Stimulated activated CD4-positive, alpha-beta T cell treated with anti-CD3 and anti-CD28 coated beads, Interleukin-1b, Interleukin-23, amount 100 ng/mL, for 1 hour (primary cell): ENCODE measurements at places on chromosomes 4 and X.

DNA sequence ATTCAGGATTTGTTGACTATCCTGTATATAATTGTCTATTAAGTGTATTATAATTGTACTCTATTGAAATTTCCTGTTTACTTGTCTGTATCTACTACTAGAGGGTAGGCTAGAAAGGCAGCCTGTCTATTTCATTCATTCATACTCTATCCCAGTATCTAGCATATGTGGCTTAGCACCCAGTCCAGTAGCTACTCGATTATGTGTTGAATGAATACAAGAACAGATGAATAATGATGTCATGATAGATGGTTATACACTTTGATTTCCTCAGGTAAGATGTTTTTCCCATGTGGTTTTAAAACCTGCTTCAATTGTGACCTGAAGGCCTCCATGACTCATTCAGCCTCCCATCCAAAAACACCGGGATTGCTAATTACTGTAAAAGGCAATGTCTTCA is 68.0 kb downstream of the IL21 start:
- DNase-seq: no peak

DNA sequence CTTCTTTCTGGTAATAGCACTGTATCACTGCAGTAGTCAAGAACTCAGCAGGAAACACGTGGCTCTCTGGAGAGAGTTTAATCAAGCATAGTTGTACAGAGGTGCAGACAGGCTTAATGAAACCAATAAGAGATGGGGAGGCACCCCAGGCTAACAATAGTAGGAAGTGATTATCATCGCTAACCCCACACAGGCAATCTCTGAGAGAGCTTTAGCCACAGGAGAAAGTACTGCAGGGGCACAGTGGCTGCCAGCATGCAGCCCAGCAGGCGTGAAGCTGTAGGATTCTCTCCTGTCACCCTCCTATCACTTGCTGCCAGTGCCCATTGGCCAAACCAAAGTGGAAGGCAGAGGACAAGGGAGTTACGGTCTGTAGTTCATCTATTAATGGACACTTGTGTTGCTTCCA is 450.0 kb upstream of the RASGEF1B start:
- no peak for DNase-seq

DNA sequence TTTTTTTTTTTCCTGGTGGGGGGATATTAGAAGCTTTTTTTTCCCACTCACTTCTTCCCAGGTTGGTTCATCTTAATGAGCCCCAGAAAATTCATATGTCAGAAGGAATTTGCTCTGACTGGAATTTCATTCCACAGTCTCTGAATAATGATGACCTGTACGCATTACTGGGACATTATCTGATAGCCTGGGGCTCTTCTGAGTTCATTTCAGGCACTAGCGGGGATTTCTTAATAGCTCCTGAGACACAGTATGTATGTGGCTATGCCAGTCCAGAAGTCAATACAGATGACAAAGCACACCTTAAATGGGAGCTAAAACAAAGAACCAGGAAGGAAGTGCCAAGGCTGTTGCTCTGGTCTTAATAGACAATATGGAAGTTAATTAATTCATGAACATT is 295.2 kb upstream of the IGFBP7 start:
- no peak for DNase-seq

- DNase-seq: no peak
Observed at GRCh38 chr4:42716996-42717395, 60.1 kb upstream of the ATP8A1 start.

DNA sequence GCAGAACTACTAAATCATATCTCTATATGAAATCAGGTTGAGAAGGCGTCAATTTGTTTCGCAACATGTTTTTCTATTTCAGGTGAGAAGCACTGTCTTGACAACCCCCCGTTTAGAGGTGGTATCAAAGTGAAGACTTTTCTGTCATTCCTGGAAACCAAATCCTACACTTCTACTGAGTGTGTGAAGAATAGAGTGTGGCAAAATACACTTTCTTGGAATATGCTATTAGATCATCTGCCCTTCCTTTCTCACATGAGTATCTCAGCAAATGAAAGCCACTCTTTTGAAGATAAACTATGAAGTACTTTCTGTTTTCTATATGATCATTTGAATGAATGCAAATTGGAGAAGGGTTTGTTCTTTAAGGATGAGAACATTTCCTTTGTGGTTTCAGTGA is 174.0 kb upstream of the FMR1 start:
- no peak for DNase-seq

DNA sequence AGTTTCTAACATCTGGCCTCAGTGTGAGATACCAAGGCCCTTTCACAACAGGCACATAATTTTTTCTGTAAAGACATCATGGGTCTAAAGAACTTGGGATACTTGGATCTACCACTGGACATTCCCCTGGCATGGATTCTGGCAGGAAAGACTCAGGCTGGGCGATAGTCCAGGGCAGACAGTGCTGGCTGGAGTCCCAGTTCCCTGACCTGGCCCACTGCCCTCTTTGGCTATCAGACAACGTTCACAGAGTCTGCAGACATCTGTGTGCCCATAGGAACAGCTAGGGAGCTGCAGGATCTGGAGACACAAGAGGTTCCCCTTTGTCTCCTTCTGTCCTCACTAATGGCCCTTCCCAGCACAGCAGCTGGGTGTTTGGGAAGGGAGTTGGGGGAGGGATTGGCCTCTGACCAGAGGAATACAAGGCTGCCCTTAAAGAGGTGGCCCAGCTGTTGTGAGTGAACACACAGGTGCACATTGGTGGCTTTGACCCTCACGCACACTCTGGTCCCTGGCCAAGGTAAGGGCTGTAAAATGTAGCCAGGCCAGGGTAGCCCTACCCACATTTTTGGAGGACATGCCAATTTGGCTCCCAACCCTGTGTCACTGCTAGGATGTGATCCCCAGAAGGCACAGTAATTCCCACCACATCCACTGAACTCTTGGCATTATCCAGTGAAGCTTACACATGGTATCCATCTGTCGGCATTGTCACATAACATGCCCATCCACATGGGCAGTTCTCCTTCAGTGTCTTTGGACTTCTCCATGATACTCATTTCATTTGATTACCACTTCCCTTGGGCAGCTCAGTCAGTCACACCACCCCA is 72.3 kb downstream of the SOX3 start:
- no peak for DNase-seq

DNA sequence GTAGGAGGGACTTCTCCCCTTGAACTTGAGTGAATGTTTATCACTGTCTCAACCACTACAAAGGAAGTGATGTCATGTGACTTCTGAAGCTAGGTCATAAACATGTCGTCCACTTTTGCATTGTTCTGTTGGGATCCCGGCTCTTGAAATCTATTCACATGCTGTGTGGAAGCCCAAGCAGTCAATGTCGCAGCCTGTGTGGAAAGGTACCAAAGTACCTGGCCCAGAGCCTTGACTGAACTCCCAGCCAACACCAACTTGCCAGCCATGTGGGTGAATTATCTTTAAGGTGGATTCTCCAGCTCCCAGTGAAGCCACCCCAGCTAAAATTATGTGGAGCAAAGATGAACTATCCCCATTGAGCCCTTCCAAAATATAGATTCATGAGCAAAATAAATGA is 85.0 kb upstream of the USP38 start:
- DNase-seq: no peak

DNA sequence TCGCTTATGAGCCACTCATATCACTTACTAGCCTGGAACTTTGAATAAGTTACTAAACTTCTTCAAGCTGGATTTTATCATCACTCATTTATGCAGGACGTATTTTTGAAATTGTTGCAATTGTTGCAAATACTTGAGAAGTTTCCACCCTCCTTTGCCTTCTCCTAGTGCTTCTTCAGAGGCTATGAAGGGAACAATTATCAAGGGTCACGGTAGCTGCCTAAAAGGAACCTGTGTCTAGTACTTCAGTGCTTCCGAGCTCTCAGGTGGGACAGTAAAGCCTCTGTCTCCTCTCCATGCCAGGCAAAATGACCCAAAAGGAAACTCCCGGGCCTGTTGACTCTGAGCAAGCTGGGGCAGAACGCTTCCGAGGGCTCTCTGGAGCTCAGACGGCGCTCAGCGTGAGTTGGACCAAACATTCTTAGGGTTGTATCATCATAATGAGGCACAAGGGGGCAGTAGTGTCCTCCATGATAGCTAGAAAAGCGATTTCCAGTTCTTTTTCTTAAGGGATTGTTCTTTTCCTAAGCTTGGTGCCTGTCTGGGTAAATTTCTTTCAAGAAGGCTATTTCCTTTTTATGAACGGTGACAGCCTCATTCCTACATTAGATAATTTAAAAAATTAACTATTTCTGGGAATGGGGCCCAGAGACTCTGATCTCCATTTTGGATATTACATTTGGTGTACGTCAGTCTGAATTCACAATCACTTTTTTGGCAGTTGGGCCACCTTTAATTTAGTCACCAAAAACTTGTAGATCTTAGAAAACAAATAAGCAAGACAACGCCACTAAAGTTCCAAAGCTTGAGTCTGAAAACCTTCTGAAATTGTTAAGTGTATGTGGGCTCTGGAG is 73.1 kb downstream of the PACRGL start:
- DNase-seq: no peak

DNA sequence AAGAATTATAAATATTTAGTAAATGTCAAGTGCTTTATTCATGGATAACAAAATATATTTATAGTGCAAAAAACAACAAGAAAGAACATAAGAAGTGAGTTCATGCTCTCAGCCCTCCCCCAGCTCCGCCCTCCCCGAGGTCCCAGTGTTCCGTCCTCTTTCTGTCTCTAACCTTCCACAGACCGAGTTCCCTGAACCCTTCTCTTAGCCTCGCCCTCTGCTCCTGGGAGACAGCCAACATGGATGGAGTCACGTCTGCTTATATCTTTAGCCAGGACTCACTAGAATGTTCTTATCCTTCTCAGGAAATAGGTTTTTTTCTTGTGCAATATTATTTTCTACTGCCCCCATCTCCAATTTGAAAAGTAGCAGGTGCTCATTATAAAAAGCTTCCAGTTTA is 40.1 kb upstream of the HELT start:
- no peak for DNase-seq

GRCh38 chrX:72021975-72022374 is 109.7 kb downstream of the RTL5 start:
- no peak for DNase-seq
